Nucleus accumbens (tissue), 56 donors: ENCODE measurements at places on chromosomes 16 and 17.

GRCh38 chr17:74249590-74250270 lies 24.3 kb upstream of the DNAI2 start:
- DNase-seq: no peak

DNA sequence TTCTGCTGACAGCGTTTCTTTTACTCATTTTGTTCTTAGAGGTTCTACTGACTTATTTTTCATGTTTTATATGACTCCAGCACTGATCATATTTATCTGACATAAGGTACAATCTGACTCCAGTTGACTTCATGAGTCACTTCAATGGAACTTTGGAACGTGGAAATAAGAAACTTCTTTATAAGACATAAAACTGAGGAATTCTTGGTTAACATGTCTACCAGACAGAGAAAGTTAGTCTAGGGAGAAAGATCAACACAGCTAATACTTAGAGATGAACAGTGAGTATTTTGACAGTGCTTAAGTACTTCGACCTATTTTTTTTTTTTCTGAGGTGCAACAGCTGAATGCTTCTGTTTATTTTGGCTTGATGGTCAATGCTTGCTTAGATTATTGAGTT lies 679.5 kb downstream of the KCNJ2 start:
- DNase-seq: no peak

- no peak for DNase-seq
Observed at GRCh38 chr16:78390508-78391324, 291.3 kb downstream of the WWOX start.

- DNase-seq: no peak
Observed at GRCh38 chr16:3036726-3037315, at the start of gene BICDL2. BICDL2 (minus strand) TSS chr16:3036944; CDS start chr16:3035496, 1,448 bp downstream.

DNA sequence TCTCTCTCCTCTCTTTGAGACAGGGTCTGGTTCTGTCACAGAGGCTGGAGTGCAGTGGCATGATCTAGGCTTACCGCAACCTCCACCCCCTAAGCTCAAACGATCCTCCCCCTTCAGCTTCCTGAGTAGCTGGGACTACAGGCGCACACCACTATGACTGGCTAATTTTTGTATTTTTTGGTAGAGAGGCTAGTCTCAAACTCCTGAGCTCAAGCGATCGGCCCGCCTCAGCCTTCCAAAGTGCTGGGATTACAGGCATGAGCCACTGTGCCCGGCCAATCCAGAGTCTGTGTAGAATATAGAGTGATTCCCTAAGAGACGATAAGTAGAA lies 65.8 kb upstream of the RPH3AL start:
- DNase-seq: no peak

- DNase-seq: no peak
Observed at GRCh38 chr17:73553311-73553710, 90.9 kb downstream of the SDK2 start.

- DNase-seq: no peak
Observed at GRCh38 chr17:83145358-83145738, 65.9 kb downstream of the METRNL start.

GRCh38 chr17:74383141-74383540 lies 15.8 kb downstream of the GPR142 start:
- DNase-seq: no peak

DNA sequence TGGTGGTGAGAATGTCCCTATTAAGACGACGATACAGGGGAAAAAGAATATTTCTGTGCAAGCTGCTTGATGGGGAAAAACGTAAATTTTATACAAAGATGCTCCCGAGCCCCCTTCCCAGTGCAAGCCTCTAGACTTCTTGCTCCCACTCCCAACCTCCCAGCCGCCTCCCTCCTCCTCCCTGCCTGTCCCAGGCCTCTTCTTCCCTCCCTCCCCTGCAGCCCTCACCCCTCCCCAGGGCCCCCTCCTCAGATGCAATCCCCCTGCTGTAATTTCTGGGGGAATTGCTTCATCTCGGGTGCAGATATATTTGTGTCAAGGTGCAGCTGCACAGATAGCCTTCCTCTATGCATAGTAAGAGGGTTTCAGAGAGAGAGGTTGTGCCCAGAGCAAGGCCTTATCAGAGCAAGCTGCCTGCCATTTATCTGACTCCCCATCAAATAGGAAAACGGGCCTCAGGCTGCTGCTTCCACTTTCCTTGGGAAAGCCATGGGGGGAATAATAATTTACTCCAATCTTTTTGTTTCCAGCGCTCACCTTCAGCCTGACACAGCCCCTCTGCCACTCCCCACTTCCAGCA lies 47.4 kb upstream of the LHX1 start:
- no peak for DNase-seq

GRCh38 chr16:86498671-86499439 lies 11.5 kb upstream of the FOXF1 start:
- no peak for DNase-seq

DNA sequence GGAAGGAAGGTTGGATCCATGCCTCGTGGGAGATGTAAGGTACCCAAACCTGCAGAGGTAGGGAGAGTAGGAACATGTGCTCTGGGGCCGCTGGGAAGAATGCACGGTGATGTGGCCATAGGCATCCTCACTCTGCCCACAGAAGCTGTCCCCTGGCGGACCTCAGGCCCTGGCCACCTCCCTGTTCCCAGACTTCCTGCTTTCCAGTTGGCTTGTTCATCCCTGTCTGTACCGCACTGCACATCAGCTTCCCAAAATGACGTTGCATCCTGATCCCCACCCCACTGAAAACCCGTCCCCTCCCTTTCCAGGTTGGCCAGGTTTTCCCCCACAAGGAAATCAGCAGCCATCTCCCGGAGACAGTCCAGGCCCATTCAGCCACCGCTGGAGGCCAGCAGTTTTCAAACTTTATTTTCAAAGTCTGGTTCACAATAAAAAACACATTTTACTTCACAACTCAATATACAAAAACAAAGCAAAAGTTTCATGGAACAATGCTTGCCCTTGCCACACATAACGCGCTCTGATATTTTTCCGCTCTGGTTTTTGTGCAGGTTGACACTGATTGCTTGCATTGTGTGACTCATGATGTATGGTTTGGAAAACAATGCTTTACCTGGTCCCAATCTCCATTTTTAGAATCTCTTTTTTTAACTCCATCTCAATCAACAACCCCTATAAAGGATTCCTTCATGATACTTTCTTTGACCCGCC lies 143.0 kb downstream of the GAS7 start:
- no peak for DNase-seq

DNA sequence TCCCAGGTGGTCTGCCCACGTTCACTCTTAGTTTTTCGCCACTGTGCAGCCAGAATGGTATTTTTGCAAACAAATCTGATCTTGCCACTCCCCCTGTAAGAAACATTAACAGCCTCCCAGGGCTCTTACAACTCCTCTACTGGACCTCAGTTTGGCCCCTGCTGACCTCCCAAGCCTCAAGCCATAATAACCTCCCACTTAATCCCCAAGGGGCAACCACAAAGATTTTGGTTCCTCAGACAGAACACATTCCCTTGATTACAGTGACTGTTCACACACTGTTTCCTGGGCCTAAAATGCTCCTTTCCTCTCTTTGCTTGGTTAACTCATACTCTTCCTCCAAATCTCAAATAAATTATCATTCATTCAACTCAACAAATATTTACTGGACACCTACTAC lies 21.5 kb upstream of the CD300E start:
- no peak for DNase-seq

DNA sequence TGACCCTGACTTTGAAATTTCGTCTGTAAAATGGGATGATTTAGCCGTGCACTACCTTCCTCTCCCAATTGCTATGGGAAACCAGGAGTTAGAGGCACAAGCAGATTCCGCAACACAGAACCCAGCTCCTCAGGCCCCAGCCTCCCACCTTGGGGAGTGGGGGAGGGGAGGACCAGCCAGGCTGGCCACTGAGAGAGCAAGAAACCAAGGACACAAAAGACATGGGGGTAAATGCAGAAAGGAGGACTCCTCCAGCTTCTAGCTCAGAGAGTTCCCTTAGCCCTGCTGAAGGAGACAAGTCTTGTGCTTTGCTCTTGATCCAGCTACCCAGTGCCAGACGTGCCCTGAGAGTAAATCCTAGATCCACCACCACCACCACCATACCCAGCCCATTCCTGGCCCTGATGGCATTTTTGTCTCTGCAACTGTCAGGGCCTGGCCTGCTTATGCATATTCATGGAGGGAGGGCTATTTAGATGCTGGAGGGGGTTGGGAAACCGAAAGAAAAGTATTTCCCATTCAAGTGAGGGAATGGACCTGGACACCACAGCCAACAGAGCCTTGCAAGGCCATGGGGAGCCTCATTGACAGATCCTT lies 25.9 kb downstream of the PITPNM3 start:
- DNase-seq: no peak

DNA sequence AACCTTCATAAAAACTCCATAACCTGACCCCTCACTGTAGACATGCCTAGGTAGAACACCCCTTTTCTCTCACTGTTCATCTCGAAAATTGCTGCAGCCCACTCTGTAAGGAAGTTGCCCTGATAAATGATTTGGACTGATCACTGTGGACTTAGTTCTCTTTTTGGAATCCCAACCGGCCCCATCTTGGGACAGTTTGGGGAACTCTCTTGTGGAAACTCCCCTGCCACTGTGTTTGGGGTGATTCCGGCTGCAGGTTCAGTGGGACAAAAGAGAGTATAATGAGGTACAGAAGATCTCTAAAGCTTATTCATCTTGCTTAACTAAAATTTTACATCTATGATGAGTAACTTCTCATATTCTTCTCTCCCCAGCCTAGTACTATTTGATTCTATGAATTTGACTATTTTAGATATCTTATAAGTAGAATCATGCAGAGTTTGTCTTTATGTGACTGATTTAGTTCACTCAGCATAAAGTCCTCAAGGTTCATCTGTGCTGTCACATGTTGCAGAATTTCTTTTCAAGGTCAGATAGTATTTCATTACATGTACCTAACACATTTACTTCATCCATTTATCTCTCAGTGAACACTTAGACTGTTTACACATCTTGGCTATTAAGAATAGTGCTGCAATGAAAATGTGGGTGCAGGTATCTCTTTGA lies 84.9 kb downstream of the ABCA8 start:
- DNase-seq: no peak

DNA sequence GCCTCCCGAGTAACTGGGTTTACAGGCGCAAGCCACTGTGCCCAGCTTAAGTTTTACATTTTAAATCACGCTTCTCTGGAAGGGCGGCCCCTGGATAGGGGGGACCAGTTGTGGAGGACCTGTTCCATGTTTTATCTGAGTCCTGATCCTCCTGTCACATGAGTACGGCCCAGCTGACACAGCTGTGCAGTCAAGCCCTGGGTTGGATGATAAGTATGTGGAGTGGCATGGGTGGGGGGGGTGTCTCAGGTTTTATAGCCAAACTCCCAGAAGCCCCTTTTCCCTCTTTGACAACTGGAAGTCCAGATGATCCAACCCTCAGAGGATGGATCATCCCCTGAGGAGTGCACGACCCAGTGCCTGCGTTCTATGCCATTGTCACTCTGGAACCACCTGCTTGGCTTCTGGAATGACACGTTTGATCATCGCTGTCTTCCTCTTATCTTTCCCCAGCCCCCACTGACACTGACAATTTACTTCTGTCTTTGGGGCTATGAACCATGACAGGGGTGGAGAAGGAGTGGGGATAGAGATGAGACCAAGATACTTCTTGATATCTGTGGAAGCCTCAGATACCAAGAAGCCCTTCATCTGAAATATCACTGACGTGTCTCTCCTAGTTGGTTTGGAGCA lies 191.2 kb downstream of the MSI2 start:
- no peak for DNase-seq

DNA sequence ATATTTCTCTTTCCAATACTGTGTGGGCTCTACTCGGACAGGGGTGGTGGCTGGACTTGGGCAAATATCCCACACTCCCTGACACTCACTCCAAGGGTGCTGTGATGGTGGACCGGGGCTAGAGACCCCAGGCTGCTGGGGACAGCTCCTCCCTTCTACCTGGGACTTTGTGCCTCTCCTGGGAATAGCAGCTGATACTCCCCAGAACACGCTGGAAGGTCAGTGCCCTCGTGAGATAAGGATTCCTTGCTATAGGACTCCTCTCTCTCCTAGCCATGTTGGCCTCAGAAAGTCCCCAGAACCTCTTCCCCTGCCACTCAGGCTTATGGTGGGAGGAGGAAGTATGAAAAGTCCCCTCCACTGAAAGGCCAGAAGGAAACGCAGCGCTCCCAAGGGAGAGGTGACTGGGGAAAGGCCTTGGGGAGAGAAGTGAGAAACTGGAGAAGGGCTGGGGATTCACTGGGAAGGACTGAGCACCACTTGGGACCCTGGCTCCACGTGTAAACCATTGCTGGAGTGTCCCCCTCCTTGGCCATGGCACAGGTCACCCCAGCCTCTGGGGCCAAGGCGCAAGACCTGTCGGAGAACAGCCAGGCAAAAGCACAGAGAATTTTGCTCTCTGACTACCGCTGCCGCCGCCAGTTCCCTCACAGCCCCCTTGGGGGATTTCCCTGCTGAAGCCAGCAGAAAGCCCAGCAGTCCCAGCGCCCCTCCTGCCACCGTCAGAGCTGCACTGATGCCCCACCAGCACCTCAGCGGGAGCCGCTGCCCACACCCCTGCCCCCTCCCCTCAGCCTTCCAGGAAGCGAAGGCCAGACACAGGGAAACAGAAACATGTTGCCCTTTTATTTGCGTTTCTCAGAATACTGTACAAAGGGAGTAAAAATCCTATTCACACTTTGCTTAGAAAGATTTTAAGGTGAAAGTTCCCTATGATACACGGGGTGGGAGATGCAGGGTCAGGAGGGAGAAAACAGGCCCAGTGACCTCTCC lies 2.1 kb upstream of the GSDMB start:
- no peak for DNase-seq

- no peak for DNase-seq
Observed at GRCh38 chr17:79188048-79188447, 113.4 kb downstream of the ENGASE start.

- DNase-seq: peak; percentile 6
Observed at GRCh38 chr16:15857724-15858560, 1.1 kb upstream of the MYH11 start.

GRCh38 chr17:82531431-82531881 lies 11.9 kb downstream of the FOXK2 start:
- no peak for DNase-seq

DNA sequence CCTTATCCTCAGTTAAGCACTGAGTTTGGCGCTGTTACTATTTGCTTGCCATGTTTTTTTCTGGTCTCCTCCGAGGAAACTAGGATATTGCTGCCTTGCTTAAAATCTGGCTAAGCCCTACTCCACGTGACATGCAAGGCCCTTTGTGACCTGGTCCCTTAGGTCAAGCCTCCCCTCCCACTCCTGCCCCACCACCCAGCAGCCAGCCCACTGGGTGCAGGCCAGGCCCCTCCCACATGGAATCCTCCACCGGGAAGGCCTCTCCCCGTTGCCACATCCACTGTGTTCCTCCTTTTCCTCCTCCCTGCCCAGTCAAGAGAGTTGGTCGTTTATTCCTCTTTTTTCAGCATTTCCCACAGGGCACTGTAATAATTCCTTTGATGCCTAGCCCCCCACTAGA lies 16.2 kb downstream of the PSMD3 start:
- DNase-seq: no peak

GRCh38 chr17:81879121-81879520 lies 8.0 kb upstream of the ARHGDIA start:
- no peak for DNase-seq

- no peak for DNase-seq
Observed at GRCh38 chr16:65697521-65697920, 575.7 kb upstream of the CDH11 start.
